ENCODE measurements at places on chromosomes 2 and 18.

DNA sequence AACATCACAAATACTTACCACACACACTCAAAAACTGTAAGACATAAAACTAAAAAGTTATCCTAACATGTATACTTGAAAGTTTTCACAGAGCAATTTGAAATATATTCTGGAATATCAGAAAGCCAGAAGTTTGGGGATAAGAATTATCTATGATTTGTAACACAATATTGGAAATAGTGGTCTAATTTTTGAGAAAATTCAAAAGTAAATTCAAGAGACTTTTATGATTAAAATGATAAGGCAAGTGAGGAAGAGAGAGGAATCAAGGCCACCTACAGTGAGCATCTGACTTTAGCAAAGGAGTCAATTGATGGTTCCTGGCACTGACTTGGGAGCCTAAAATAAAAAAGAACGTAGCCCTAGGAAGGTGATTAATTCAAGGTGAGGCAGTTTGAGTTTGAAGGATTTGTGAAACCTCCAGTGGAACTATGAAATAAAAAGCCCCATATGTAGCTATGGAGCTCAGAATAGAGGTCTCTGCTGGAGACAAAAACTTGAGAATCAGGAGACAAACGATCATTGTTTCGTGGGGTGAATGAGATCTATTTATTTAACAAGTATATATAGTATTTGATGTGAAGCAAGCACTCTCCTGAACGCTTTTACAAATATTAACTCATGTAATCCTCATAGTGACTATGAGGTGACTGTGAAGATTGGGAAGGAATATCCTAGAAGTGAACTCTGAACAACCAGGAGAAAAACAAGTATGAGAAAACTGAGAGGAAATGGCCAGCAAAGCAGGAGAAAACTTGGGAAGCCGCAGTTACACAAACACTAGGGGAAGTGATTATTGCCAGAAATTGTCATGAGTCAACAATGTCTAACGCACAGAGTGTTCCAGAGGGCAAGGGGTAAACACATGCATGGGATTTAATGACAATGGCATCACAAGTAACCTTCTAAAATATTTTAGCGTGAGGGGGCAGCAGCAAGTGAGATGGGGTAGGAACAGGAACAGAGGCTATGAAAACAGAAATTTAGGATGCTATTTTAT lies 12.8 kb downstream of the TFPI start:
- DNase-seq, result no peak

DNA sequence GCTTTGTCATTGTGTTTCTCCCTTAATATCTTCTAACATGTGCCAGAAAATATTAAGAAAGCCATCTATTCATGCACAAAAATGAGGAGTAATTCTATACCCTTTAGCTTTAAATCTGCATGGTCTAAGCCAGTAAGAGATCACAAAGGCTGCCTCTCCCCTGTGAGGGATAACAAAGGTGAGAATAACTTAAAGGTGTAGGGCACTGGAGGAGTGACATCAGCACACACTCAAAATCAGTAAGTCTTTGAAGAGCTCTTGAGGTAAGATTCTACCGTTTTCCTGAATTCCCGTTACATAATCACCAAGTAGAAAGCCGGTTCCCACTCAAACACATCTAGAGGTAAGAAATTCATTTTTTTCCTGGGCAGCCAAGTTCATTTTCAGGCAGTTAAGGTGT lies 123.9 kb upstream of the SULT1C3 start:
- no peak for DNase-seq

GRCh38 chr18:493986-494983 lies 6.2 kb downstream of the COLEC12 start:
- DNase-seq, result no peak

- DNase-seq, result no peak
Measured at GRCh38 chr2:196238836-196239380, 67.5 kb upstream of the STK17B start.

All from stimulated activated CD8-positive, alpha-beta memory T cell treated with anti-CD3 and anti-CD28 coated beads, Interleukin-4, amount 100 ng/mL, for 4 hours (primary cell).